ENCODE measurements at places on chromosomes 1 and 21.
A peak's percentile ranks its signal among the peaks of the same experiment; 100 is the strongest.

DNA sequence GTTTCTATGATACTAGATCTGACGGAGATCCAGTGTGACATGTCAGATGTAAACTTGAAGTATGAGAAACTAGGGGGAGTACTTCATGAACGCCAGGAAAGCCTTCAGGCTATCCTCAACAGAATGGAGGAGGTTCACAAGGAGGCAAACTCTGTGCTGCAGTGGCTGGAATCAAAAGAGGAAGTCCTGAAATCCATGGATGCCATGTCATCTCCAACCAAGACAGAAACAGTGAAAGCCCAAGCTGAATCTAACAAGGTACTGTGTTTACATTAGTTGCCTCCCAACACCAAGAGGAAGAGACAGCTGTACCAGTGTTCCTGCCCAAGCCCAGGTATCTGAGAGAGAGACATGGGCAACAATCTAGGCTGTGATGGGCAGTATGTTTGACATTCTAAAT lies 112.2 kb upstream of the BMP8A start:
- no peak overlapping the region for H3K4me3 ChIP-seq
- H3K27me3 ChIP-seq, result no peaks in the 10 kb centered on the region
- no peak for DNase-seq
- peaks cover 8% of the 10 kb centered on the region for H3K4me1 ChIP-seq
- no peak overlapping the region for H3K27ac ChIP-seq
- no peaks in the 10 kb centered on the region for H3K36me3 ChIP-seq

DNA sequence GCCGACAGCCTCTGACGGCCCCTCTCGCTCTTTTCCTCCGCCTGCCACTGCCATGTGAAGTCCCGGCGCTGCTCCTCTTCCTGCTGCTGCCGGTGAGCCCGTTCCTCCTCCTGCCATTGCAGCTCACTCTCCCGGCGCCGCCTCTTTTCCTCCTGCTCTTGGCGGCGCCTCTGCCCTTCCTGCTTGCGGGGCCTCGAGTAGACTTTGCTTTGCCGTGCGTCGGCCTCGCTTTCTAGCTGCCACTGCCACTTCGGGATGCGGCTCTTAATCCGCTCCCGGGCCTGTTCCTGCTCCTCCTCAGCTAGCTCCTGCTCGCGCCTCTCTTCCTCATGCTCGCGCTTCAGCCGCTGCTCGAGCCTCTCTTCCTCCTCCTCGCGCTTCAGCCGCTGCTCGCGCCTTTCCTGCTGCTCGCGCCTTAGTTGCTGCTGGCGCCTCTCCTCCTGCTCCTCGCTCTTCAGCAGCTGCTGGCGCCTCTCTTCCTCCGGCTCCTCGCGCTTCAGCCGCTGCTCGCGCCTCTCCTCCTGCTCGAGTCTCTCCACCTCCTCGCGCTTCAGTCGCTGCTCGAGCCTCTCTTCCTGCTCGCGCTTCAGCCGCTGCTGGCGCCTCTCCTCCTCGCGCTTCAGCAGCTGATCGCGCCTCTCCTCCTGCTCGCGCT lies 4.3 kb downstream of the TCHH start:
- H3K27me3 ChIP-seq, result peaks cover 6% of the 10 kb centered on the region
- no peak for DNase-seq
- no peak overlapping the region for H3K27ac ChIP-seq
- H3K4me1 ChIP-seq, result no peaks in the 10 kb centered on the region
- no peaks in the 10 kb centered on the region for H3K36me3 ChIP-seq

DNA sequence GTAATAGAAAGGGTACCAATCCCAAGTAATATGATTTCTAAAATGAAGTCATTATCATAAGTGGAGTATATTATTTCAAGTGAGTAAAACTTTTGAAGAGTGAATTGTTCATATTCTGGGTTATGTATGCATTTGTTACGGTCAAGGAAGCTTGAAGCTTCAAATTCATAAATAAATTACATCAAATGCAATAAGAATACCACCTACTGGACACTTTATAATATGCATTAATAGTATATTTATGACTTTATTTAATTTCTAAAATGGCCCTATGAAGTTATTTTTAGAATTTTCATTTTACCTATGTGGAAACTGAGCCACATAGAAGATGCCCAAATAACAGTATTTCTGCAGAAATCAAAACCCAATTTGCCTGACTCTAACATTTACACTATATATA lies 260.6 kb downstream of the SMYD3 start:
- no peak overlapping the region for H3K27ac ChIP-seq
- H3K36me3 ChIP-seq, result no peaks in the 10 kb centered on the region
- H3K27me3 ChIP-seq, result no peaks in the 10 kb centered on the region
- H3K4me1 ChIP-seq, result no peaks in the 10 kb centered on the region
- DNase-seq, result no peak

DNA sequence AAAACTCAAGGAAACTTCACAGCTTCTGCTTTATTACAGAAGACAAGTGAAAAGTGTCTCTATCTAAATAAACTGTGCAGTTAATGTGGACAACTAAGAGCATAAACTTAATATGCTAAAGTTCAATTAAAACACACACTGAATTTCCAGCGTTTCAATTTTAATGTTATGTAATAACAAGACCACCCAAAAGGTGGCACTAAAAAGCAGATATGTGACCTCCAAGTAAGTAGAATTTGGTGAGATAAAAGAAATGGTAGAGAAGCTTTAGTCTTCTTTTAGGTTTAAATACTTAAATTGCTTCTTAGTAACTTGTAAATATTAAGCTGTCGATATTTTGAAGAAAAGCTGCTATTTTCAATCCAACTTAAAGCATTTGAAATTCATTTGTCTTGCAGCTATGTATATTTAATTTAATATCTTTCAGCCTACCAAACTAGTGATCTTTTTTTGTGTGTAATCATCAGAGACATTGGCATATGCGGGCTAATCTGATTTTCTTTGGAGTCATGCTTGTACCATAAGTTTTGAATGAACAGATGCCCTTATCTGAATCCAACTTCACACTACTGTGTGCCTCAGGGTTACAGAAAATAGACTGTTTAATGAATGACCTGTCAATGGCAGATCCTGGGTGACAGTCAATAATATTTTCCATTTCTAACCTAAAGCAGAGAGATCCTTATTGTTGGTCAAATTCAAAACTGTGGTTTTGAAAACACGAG lies 36.5 kb upstream of the ADAMTS1 start:
- H3K27me3 ChIP-seq, result no peaks in the 10 kb centered on the region
- H3K36me3 ChIP-seq, result no peaks in the 10 kb centered on the region
- no peaks in the 10 kb centered on the region for H3K4me1 ChIP-seq
- DNase-seq, result no peak
- no peak overlapping the region for H3K4me3 ChIP-seq

- peak overlapping the region; percentile 83 for H3K27ac ChIP-seq
- H3K27me3 ChIP-seq, result no peaks in the 10 kb centered on the region
- no peak for DNase-seq
- peak overlapping the region; percentile 44 for H3K4me3 ChIP-seq
These were observed 17.0 kb downstream of the ZNF697 start for GRCh38 chr1:119631086-119631432.

DNA sequence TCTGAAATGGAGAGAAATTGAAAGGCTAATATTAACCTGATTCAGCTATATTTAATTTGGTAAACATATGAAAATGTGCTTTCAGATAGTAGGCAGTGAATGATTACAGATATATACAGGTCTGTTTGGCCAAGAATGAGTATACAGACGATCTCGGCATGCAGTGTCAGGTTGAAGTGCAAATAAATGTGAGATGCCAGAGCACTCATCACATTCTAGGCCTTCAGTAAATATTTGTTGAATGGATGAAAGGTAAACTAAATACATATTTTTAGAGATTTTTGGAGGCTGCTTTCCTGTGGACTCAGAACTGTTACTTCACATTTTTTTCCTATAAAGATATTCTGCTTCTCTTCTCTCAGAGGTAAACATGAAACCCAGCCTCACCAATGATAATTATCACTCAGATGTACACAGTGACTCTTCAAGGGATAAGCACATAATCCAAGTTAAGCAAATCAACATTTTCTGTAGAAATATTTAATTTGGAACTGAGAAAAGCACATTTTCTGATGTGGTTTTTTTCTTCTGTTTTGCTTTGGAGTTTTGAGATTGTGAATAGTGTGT lies 702.9 kb downstream of the BRINP3 start:
- H3K36me3 ChIP-seq, result no peaks in the 10 kb centered on the region
- no peaks in the 10 kb centered on the region for H3K4me1 ChIP-seq
- no peaks in the 10 kb centered on the region for H3K27me3 ChIP-seq
- H3K4me3 ChIP-seq, result no peak overlapping the region
- DNase-seq, result no peak

GRCh38 chr1:72283022-72283306 lies 625 bp upstream of the NEGR1 start:
- no peak for DNase-seq
- no peaks in the 10 kb centered on the region for H3K4me1 ChIP-seq
- H3K36me3 ChIP-seq, result no peaks in the 10 kb centered on the region
- H3K27ac ChIP-seq, result peak overlapping the region; percentile 83
- no peaks in the 10 kb centered on the region for H3K27me3 ChIP-seq
- H3K4me3 ChIP-seq, result peak overlapping the region; percentile 73

GRCh38 chr1:22216210-22216883 lies 73.5 kb upstream of the WNT4 start:
- no peaks in the 10 kb centered on the region for H3K36me3 ChIP-seq
- no peaks in the 10 kb centered on the region for H3K4me1 ChIP-seq
- H3K27me3 ChIP-seq, result peaks cover 10% of the 10 kb centered on the region
- no peak for DNase-seq

GRCh38 chr1:164622068-164622845 lies 63.3 kb downstream of the PBX1 start:
- no peaks in the 10 kb centered on the region for H3K36me3 ChIP-seq
- DNase-seq, result no peak
- H3K27ac ChIP-seq, result peak overlapping the region; percentile 40
- no peaks in the 10 kb centered on the region for H3K27me3 ChIP-seq
- peaks cover 3% of the 10 kb centered on the region for H3K4me1 ChIP-seq
- no peak overlapping the region for H3K4me3 ChIP-seq

GRCh38 chr1:189192741-189193520 lies 1284.7 kb downstream of the BRINP3 start:
- DNase-seq, result no peak
- no peaks in the 10 kb centered on the region for H3K4me1 ChIP-seq
- H3K4me3 ChIP-seq, result no peak overlapping the region
- no peaks in the 10 kb centered on the region for H3K36me3 ChIP-seq

DNA sequence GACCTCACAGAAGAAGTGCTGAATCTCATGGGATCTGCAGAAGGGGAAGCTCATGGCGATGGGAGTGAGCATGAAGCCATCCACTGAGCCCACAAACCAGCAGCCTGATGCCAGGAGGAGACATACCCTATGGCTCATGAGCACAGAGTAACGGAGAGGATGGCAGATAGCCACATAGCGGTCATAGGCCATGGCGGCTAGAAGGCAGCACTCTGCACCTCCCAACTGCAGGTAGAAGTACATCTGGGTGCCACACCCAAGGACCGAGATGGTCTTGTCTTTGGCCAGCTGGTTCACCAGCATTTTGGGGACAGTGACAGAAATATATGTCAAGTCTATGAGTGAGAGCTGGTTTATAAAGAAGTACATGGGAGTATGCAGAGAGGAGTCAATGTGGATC lies 4.3 kb downstream of the OR2T10 start:
- H3K27me3 ChIP-seq, result no peaks in the 10 kb centered on the region
- no peak overlapping the region for H3K4me3 ChIP-seq
- no peaks in the 10 kb centered on the region for H3K36me3 ChIP-seq
- no peaks in the 10 kb centered on the region for H3K4me1 ChIP-seq
- DNase-seq, result no peak
- no peak overlapping the region for H3K27ac ChIP-seq

DNA sequence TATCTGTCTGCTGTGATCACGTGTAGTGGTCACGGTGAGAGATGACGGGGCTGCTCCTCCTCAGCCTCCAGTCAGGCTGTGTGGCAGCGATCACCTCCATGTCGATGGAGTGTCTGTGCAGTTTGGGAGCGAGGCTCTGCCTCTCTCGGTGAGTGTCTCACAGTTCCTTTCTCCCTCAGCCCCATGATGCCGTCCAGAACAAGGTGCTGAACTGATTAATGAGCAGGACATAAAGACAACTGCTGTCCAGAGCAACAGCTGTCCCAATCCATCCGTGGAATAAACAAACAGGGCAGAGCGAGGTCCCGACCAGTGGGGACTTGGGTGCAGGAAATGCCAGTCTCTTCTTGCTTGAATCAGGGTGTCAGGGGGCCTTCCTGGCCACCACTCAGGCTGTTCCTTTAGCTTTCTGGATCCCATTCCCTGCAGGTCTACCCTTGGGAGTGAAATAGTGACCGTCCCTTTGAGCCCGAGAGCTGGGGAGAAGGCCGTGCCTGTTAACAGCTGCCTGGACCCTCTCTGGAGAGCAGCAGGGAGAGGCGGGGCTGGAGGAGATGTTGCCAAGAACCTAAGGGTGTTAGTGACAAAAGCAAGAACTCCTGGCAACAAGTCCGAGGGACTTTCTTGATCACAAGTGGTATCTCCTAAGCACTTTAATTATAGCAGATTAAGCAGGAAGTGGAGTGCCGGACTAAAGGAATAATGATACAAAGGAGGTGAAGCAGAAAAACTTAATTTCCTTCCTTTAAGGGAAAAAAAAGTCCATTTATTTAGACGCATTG lies 443.9 kb downstream of the KIF26B start:
- no peak for DNase-seq
- H3K27me3 ChIP-seq, result no peaks in the 10 kb centered on the region
- no peak overlapping the region for H3K4me3 ChIP-seq
- H3K4me1 ChIP-seq, result no peaks in the 10 kb centered on the region

DNA sequence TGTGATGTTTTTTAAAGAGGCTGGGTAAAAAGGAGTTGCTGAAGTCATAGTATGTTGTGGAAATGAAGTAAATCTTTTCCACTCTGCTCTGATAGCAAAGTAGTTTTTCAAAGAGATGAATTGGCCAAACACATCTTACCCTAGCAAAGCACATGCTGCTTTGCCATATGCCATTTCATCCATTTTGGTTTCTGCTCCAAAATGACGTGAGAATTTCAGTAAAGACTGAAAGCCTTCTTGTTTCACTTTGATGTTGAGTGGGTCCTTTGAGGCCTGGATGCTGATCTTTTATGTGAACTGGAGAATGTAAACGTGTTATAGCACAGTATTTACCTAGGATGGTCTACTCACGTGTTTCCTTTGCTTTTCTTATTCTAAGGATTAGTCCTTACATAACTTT lies 73.3 kb upstream of the PGD start:
- DNase-seq, result no peak
- peaks cover 3% of the 10 kb centered on the region for H3K36me3 ChIP-seq
- no peaks in the 10 kb centered on the region for H3K27me3 ChIP-seq
- H3K27ac ChIP-seq, result no peak overlapping the region
- no peaks in the 10 kb centered on the region for H3K4me1 ChIP-seq
- no peak overlapping the region for H3K4me3 ChIP-seq

GRCh38 chr1:206705726-206706297 lies 21.1 kb downstream of the MAPKAPK2 start:
- no peak overlapping the region for H3K4me3 ChIP-seq
- H3K36me3 ChIP-seq, result no peaks in the 10 kb centered on the region
- peak overlapping the region; percentile 51 for H3K27ac ChIP-seq
- DNase-seq, result no peak

DNA sequence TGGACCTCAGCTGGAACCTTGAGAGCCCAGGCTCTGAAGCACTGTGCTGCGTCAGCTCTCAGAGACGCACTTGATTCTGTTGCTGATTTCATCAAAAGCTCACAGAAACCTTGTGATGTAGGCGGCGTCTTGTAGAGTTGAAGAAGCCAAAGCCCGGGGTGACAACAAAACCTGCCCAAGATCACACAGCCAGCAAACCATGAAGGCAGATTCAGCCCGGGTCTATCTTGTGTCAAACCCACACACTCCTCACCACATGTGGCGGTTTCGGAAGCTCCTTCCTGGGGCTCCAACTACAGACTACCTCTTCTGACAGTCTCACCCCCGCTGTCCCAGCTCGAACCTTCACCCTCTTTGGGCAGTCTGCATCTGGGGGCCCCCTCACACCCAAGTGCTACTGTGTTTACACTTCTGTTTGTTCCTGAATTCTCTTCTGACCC lies 50.4 kb downstream of the TENT5C start:
- H3K27me3 ChIP-seq, result no peaks in the 10 kb centered on the region
- no peaks in the 10 kb centered on the region for H3K4me1 ChIP-seq
- H3K36me3 ChIP-seq, result no peaks in the 10 kb centered on the region
- H3K4me3 ChIP-seq, result no peak overlapping the region
- no peak overlapping the region for H3K27ac ChIP-seq

All from breast epithelium (tissue), 4 donors.